ENCODE measurements at places on chromosomes 4 and X.

GRCh38 chrX:109936114-109936513 lies 66.8 kb upstream of the TMEM164 start:
- DNase-seq: no peak

DNA sequence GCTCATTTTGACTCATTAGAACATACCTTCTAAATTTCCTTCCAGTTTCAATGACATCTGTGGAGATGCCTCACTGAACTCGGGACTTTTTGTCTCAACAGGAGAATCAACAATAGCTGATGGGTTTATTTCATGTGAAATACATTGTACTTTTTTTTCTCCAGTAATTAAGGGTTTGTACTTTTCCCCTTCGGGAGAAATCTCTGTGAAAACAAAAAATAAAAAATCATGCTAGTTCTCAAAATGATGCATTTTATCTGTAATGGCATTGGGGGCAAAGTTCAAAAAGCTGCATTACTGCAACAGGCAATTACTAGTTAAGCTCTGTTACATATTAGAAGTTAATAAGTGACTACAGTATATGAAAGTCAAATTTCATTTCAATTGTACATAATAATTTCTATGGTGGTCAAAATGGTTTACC lies 167.3 kb upstream of the SH3RF1 start:
- no peak for DNase-seq

GRCh38 chr4:112510291-112511092 lies 5.5 kb downstream of the NEUROG2 start:
- DNase-seq: no peak

DNA sequence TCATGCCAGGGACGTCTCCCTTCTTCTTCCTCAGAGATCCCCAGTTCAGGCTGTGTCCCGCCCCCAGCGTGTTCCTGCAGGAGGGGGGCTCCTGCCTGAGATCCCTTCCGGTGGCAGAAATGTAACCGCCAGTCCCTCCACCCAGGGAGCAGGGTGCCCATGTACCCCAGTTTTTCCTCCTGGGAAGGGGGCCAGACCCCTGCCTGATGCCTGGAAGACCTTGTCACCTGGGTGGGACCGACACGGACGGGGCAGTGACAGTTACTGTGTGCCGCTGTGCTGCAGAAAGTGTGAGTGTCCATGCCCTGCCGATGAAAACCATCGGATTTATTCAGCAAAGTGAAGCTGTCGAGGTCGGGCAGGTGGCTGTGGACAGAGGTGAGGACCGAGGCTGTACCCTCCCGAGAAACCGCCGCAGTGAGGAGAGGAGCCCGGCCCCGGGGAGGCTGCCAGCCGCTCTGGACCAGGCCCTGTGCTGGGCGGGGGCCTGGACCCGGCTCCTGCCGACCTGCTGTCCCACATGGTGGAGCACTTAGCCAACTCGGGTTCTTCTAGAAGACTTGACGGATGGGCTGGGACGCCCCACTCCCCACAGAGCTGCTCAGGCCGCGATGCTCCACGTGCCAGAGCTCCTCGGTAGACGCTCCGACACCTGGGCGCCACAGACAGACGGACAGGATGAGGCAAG lies 36.7 kb upstream of the HMX1 start:
- no peak for DNase-seq

- DNase-seq: no peak
These were observed 132.6 kb upstream of the FAM9B start for GRCh38 chrX:9166584-9166944.

- no peak for DNase-seq
These were observed 62.3 kb upstream of the ADAMTS3 start for GRCh38 chr4:72631296-72631695.

GRCh38 chrX:85111347-85111746 lies 107.7 kb downstream of the APOOL start:
- peak; percentile 11 for DNase-seq

GRCh38 chrX:120769576-120770341 lies 105.9 kb downstream of the CT47B1 start:
- peak; percentile 14 for DNase-seq

GRCh38 chrX:118528071-118528737 lies 32.6 kb downstream of the DOCK11 start:
- peak; percentile 62 for DNase-seq

DNA sequence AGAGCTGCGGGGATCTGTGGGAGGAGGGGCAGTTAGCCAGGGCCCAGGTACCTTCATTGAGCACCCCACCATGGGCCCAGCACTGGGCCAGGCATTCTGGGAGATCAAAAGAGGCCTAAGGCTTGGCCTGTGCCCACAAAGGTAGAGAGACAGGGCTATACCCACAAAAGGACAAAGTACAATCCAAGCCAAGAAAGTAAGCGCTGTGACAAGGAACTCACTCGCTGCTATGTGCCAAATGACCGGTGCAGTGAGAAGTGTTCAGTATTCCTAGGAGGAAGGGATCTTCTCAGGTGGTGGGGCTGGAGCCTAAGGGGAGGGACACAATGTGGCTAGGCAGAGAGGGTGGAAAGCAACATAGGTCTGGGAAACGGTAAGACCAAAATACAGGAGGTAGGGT lies 8.8 kb upstream of the FRMPD3 start:
- DNase-seq: no peak

DNA sequence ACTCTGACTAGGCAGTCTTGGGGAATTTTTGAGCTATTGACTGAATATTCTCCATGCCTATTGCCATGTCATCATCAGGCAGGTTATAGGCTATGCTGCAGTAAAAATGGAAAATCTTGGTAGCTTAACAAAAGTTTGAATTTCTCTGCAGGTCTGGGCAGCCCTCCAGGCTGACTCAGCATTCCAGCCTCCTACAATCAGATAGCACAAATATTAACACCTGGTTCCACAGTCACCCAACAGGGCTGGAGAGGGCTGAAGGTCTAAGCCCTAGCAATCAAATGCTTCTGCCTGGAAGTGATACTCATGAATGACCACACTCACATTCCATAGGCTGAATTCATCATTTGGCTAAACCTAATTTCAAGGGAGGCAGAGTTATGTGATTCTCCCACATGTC lies 9.6 kb upstream of the PPP3CA start:
- no peak for DNase-seq

DNA sequence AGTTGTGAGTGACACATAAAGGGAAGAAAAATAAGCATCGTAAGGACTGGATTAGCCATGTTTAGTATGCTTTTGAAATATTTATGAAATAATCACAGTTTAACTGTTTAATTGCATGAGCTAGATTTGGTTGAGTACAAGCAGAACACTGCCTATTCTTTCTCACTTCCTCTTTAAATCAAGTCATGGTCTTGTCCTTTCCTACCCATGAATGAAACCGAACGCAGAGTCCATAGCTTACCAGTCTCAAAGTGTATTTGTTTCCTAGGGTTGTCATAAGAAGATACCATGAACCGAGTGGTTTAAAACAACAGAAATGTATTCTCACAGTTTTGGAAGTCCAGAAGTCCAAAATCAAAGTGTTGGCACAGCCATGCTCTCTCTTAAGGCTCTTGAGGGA lies 684.0 kb upstream of the MAGEB2 start:
- no peak for DNase-seq

- DNase-seq: peak; percentile 17
These were observed 2.5 kb upstream of the USP27X start for GRCh38 chrX:49876750-49877149.

DNA sequence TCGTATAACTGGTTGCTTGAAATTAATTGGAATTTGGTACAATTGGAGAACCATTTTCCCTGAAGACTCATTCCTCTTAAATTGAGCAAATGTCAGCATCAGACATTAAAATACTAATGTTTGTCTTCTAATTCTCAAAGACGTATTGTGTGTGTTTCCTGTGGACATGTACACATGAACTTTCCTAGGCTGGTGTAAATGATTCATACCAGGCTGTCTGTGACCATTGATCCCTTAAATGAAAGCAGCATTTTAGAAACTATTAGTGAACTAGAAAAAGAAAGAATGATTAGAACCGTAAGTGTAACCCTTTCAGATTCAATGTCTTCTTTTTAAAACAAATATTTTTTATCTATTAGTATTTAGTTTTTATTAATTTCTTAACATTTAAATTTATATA lies 332.9 kb downstream of the PPP3CA start:
- no peak for DNase-seq

DNA sequence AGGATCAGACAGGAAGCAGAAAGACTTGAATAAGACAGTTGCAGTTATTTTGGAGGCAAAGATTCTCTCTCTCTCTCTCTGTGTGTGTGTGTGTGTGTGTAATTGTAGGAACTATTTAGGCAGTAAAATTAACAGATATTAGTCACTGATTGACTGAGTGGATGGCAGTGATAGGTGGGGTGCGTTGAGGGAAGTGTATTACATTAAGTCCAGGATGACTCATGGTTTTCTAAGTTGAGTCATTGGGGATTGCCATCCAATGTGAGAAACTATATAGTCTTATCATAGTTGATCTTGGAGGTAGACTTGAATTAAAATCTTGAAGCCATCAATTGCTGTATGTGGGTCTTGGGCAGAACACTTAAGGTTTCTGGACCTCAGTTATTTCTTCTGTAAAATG lies 75.4 kb downstream of the AR start:
- DNase-seq: peak; percentile 36

DNA sequence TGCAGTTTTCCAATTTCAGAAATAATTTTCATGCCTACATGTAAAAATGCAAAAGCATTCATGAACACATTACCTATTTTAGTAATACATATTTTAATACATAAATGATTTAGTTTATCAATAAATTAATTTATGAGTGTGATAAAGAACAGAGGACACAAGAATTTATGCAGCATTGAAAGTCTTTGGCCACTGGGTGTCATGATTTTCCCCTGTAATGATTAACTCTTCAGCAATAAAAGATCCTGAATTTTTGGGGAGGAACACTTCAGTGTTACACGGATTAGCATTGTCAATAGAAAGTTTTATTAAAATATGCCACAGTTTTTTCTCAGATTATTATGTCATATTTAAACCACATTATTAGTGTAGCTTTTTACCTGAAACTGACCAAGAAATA lies 8.6 kb upstream of the VCX2 start:
- DNase-seq: no peak

- no peak for DNase-seq
These were observed 144.8 kb upstream of the GALNTL6 start for GRCh38 chr4:171668403-171668802.

- DNase-seq: no peak
These were observed 1.1 kb upstream of the RAB40A start for GRCh38 chrX:103520386-103520785.

DNA sequence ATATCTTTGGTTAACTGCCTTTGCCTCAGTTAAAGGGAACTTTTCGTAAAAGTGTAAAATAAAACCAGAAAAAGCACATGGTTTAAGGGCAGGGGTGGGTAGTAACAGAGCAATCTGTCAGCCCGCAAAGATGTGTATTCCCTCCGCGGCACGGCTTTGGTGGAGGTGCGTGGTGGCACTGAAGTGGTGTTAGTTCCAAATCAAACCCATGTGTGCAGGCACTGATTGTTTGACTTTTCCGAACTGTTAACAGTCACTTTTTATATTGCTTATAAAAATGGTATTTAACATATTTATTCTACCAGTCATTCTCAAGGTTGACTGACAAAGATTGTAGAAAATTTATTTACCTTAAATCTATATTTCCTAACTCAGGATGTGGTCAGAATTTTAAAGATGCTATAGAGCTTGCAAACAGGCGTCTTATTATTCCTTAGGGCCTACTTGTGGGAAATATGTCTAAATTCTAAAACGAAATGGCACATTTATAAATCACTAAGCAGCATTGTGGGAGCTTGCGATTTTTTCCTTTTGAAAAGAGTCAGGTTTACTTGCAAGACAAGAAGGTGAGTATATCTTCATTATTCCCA lies 272.7 kb upstream of the PCDH18 start:
- no peak for DNase-seq

DNA sequence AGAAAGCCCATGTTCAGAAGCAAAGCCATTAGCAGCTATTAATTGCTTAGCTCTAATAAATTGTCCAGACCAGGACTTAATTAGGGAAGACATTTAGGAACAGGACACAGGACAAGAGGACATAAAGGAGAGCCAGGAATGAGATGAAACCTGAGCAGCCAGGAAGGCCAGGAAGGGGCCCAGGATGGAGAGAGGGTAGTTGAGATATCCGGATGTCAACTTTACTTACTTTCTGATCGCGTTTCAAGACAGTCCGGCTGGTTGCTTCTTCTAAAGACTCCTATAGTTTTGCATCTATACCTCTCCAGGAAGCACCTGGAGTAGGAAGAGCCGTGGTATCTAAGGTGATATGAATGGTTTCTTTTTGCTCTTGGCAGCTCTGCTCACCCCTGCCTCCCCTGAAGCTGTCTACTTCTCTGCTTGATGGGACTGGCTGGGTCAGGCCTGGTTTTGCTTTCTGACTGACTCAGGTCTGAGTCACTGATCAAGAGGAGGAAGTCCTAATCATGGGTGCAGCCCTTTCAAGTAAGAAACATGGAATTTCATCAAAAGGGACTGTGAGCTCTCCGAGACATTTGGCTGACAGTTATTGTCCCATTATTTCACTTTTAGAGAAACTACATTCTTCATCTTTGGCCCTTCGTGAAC lies 733.3 kb downstream of the RPA4 start:
- DNase-seq: peak; percentile 79

- no peak for DNase-seq
These were observed 4.3 kb downstream of the MGST2 start for GRCh38 chr4:139669890-139670289.

DNA sequence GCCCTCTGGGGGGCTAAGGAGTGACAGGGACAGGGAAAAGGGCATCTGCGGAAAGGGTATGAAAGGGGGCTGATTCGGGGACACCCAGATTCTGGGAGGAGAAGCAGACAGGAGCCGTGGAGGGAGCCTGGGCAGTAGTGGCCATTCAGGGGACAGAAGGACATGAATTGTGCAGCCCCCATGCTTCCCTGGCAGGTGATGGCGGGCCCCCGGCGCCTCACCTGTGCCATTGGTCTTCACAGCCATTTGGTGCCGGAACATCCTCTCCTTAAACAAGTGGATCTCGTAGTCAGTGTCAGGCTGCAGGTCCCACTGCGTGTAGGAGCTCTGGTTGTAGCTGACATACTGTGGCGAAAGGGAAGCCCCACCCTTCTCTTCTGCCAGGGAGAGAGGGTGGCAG lies 21.9 kb downstream of the L1CAM start:
- no peak for DNase-seq

DNA sequence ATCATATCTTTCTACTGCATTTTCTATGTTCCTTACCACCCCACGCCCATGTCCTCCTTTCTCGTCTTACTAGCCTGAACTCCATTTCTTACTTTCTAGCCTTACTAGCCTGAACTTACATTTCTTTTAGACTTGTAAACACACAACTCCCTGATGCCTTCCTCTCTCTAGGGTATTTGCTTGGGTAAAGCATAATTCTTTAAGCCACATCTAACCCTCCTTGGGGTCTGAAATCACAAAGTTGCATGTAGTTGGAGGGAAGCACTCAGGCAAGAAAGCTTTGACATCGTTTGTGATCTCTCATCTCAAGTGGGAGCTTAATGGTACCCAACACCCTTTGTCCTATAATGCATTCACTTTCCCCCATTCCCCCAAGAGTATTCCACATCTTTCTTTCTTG lies 124.4 kb downstream of the SPOCK3 start:
- DNase-seq: no peak

DNA sequence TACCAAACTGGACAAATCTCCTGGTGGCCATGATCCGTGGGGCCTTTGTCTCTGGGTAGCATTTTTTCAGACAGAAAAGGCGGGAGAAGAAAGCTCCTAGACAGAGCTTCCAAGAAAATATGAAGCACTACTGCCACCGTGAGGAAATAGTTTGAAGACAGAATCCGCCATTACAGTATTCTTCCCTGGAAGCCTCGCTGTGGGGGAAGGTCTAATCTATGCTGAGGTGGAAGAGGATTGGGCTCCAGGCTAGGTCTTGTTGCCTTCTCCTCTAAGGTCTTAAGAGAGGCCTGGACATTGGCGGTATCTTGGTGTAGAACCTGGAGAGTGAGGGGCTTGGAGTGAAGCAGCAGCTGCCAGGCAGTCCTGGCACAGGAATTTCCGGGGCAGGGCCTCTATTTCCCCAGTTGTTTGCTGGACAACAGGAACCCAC lies 218.9 kb downstream of the OR13H1 start:
- DNase-seq: no peak
